CD4-positive, alpha-beta T cell treated with Interleukin-10 for 1 hour (primary cell): ENCODE measurements at places on chromosomes 1 and 21.

DNA sequence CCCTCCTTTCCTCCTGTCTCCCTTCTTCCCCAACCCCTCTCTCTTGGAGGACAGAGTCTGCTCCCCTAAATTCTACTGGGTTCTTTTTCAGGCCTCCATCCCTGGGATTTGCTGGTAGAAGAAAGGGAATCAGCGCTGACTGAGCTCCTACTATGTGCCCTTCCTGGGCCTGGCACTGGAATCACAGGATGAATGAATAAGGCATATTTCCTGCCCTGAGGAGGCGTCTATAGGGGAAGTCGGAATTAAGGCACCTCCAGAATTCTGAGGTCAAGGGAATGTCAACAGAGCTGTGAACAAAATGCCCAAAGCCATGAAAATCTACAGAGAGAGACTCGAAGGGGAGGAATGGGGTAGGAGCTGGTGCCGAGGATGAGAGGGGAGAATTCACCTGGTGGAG lies 17.4 kb upstream of the BTG2 start:
- no peak for DNase-seq

DNA sequence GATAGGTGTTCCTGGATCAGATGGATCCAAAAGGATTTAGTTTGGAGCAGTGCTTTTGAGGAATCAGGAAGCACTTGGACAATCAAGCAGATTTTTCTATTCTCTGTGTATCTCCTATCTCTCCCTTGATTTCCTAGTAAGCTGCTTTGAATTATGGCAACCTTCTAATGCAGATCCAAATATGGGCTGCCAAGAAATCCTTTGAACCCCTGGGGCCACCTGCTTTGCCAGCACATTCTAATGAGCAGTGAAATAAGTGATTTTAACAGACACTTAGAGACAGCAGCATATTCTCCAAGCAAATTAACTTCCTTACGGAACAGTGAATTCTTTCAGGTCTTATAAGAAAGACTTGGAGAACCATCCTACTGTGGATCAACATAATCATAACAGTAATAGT lies 195.4 kb downstream of the GPR52 start:
- DNase-seq: no peak

DNA sequence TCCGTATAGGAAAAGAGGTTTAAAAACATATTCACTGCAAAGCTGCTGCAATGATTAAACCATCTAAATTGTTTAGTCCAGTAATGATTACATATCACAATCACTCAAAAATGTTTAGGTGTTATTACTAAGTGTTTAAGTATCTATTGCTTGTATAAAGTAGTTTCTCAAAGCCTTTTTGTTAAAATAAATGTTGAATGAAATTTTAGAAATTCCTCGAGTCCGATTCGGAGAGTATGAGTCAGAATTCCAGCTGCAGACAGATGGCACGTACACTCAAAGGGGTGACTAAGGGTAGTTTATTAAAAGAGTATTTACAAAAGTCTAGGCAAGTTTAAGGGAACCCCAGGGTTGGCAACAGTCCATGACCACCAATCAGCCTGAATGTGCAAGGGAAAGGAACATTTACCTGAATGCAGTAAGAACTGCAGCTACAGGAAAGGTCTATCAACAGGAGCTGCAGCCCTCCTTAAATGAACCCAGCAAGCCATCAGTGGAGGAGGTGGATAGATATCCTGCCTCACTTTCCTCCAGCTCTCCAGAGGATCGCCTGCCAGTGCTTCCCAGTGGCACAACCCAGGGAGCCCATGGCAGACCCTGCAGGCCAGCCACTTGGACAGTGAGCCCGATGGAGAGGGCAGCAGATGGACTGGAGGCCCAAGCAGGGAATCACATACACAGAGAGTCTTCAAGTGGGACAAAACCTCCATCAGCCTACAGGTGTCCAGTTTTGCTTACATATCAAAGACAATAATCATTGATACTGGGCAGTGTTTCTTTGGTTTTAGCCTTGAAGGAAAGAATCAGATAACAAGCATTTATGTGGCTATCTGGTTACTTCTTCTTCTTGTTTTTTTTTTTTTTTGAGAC lies 92.1 kb upstream of the SLC44A3 start:
- DNase-seq: no peak

GRCh38 chr1:37995751-37996345 lies 6.0 kb upstream of the SF3A3 start:
- peak; percentile 30 for DNase-seq

- no peak for DNase-seq
These were observed 377.0 kb upstream of the USP24 start for GRCh38 chr1:55592122-55592521.

DNA sequence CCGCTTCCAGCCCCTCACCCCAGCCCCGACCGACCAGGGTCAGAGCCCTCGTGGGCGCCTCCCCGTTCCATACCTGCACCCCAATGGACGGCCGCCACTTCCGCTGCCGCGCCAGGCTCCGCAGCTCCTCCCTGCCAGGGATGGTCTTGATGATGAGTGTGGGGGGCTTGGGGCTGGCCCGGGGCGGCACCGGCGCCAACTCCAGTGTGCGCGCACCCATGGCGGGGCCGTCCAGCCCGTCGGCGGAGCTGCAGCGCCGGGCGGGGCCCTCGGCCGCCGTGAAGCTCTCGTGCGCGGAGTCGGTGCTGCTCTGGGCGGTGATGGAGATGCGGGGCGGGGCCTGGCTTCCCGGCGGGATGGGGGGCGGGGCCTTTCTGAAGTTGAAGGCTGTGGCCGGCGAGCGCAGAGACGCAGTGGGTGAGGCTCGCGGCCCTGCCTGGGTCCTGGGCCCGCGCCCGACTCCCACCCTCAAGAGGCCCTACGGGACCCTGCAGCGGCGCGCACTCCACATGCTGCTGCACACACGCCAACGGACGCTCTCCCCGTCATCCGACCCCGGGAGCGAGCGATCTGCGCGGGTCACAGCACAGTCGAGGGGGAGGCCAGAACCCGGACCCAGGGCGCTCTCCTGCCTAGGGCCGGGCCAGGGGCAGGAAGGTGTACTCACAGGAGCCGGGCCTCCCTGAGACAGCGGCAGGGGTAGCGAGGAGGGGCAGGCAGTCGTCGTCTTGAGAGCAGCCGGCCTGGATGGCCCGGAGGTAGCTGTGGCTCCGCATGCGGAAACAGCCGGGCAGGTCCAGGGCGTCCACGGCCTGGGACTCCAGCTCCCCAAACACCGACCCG lies 26.1 kb upstream of the SMIM12 start:
- DNase-seq: peak; percentile 51

DNA sequence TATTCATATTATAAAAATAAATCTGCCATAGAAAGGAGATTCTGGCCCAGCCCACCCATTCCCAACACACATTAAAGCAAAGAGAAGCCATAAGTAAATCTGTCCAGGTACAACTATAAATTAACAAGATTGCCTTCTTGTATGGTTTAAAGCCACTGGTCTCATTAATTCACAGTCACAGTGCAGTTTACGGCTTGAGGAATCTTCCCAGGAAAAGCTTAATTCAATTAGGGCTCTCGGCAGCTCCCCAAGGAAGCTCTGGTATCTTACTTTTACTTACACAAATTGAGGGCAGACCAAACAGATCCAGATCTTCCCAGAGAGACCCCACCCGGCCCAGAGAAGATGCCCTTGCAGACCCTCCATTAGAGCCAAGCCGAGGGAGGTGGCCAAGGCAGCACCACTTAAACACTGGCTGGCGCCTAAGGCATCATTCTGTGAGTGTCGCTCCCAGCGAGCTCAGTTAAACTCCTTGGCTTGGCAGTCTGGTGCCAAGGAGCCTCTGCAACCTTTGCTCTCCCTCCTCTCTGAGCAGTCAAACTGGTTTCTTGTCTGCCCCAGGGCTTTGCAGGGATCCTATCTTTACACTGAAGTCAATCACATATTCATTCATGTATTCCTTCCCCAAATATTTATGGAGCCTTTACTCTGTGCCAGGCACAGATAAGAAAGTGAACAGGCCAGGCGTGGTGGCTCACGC lies 10.7 kb downstream of the SLC9A1 start:
- DNase-seq: no peak

- no peak for DNase-seq
These were observed 30.3 kb downstream of the WNT4 start for GRCh38 chr1:22112554-22112953.

- no peak for DNase-seq
These were observed 12.0 kb upstream of the FMO2 start for GRCh38 chr1:171173069-171173468.

DNA sequence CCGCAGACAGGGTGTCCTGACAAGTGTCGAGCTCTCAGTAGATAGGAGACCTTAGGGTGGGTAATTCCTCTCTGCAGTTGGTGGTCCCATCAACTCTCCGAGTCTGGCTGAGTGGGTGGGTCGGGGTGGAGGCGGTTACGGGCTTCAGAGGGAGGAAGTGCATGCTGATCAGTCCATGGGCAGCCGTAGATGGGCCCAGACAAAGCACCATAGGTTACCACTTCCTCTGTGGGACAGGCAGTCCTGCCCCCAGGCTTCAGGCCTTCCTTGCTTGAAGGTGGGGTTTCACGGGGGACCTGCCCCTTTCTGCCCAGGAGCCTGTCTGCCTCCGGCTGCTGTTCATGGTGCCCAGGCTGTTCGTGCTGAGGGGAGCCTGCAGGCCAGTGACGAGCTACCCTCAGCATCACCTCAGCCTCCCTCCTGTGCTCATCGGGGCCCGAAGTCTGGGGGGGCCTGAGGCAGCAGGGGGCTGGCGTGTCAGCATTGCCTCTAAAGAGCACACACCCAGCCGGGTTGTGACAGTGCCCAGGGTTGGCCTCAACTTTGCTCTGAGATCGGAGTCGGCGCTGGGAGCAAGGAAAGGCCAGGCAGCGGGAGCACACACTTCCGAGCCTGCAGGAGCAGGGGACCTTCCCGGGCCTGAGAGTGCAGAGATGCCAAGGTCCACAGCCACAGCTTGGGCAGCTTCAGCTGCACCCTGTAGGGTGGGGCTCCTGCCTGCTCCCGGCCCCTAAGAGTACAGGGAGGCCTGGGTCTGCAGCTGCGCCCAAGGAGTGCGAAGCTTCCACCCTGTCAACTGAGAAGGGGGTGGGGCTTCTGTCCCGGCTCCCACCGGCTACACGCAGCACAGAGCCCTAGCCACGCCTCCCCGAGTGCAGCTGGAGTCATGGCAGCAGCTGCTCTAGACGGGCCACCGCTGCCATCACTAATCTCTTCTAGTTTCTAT lies 225.4 kb upstream of the NRIP1 start:
- DNase-seq: no peak

DNA sequence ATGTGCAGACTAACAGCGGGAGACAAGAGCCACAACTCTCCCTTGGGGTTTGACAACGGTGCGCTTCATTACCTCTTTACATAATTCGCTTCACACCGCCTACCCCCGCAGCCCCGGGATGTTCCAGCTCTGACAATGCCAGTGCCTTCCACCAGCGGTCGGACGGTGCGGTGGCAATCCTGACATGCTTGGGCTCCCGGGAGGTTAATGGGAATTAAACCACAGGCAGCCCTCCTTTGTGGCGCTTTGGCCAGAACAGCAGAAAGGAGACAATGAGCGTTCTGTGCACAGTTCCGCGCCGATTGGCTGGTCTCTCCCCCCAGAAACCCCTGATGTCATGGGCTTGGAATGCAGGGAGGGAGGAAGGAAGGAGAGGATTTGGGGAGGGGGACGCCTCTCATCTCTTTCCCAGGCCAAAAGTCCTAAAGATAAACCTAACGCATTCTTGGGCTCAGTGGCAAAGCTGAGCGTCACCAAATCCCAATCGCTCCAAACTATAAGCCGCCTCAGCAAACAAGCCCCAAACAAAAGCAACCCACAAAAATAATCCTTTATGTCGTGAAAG lies 1.3 kb downstream of the CNN3 start:
- no peak for DNase-seq

GRCh38 chr1:113451710-113452109 lies 61.4 kb downstream of the MAGI3 start:
- no peak for DNase-seq

DNA sequence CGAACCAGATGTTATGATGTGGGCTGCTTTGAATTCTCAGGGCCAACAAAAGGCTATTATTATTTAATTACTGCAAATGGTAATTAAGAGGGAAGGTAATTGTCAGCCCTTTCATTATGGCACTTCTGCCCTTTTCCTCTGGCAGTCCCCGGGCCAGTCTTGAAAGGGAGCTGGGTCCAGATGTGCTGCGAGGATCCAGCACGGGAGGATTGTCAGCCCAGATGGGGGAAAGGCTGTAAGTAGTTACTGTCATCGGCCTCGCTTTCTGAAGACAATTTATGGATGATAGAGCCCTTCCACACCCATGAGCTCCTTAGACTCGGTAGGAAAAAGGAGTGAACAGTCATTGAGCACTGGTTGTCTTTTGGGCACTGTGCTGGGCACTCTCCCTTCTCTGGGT lies 8.7 kb upstream of the ZNF362 start:
- DNase-seq: no peak

DNA sequence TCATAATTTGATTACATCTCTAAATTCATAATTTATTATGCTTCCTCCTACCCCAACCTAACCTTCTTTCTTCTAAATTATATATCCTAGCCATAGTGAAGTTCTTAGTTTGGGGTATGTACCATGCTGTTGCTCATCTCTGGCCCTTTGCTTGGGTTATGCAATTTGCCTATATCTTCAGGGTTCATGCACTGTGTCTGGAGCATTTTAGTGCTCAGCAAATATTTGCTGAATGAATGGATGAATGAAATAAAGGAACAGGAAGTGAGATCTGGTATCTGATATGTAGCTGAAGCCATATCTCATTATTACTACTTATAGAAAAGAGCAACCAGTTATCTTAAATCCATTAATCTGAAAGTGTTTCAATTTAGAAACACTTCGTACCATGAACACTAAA lies 137.6 kb downstream of the GPATCH2 start:
- no peak for DNase-seq

DNA sequence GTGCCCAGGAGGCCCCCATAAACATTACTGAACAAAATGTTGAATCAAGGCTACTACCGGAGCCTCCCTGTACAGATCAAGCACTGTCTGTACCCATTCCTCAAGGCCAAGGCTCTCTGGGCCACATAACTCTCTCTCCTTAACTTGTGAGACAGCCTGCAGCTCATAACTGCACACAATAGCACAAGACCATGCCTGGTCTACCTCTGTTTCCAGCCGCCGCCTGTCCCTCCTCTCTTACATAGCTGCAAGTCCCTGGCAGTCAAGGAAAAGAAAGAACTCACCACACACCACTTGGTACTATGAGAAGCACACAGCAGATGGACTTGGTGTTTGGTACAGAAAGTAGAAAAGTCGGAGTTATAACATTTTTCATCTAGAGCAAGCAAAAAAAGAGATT lies 91.1 kb downstream of the SSBP3 start:
- no peak for DNase-seq

DNA sequence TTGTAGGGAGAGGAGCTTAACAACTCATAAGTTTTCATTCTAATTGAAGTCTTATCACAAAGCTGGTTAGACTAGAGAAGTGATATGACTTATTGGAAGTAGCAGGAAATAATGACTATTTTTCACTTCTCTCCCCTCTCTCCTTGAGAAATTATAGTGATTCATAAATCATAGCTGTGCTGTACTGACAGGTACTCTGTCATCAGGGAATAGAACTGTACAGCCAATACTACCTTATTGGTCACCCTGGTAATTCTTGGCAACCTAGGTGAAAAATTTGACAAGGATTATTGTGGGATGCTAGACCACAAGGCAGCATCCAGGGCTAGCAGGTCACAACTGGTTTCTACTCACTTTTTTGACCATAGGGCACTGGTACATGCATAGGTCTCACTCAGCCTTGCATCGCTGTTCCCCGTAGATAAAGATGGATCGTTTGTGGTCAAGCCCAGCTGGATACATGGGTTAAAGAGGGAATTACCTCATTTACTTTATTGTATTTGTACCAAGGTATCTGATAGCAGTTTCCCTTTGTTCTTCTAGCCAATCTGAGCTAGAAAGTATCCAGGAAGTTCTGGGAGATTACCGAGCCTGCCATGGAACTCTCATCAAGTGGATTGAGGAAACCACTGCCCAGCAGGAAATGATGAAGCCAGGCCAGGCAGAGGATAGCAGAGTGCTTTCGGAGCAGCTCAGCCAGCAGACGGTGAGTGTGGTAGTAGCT lies 113.6 kb downstream of the MACF1 start:
- no peak for DNase-seq
